ENCODE measurements at places on chromosomes 5 and 9.

DNA sequence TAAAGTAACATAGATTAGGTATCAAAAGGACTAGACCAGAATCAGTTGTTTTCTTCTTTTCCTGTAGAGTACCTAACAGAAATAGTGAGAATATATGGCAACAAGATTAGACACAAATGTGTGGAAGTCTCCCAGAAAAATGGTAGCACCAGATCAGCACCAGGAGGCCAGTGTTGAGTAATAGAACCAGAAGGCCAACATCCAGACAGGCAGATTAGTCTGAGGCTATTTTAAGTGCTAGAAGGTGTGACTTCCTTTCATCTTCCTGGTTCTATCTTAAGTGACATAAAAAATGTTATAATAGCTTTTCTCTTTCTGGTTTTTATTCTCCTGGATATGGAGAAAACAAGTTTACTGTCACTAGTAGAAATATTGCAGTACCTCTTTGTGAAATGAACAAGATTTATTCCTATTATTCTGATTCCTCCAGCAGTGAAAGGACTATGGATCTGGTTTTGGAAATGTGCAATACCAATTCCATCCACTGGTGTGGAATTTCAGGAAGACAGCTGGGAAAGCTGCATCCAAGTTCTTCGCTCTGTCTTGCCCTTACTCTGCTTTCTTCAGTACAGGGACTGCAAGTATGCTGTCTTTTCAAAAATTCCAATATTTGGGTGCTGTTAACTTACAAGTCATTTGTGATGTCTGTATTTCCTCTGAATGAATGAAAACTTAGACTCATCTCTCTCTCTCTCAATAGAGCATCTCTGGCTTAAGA, 39.1 kb downstream of the SHLD3 start:
- DNase-seq: no peak

GRCh38 chr9:127506814-127507750, 55.8 kb downstream of the LRSAM1 start:
- no peak for DNase-seq

DNA sequence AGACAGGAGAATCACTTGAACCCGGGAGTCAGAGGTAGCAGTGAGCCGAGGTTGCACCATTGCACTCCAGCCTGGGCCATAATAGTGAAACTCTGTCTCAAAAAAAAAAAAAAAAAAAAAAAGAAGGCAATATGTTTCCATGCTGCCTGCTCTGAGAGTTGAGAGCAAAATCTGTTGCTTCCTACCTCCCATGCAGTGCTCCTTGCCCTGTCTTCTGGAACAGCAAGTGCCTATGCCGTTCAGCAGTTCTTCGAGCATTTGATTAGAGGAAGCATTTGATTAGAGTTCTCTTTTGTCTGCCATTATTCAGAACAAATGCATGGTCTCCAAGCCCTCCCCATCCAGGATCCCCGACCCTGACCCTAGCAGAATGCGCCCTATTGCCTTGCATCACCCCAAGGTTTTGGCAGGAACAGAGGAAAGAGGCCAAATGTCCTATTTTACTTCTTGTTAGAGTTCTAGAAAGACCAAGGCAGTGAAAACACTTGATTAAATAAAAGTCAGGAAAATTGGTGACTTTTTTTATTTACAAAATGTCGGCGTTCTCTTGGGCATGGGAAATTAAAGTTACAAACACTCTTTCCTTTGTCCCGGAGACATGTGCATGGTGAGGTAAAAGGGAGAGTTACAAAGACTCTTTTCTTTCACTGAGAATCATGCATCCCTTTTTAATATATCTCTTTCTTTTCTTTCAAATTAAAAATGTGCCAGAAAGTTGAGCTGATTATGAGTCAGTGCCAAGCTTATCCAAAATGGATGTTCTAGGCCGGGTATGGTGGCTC, 27.8 kb upstream of the FSD1L start:
- DNase-seq: no peak

- DNase-seq: no peak
Observed at GRCh38 chr9:31355159-31355882, 1029.1 kb upstream of the ACO1 start.

GRCh38 chr9:35882263-35882848, 12.2 kb upstream of the OR13J1 start:
- peak; percentile 68 for DNase-seq

DNA sequence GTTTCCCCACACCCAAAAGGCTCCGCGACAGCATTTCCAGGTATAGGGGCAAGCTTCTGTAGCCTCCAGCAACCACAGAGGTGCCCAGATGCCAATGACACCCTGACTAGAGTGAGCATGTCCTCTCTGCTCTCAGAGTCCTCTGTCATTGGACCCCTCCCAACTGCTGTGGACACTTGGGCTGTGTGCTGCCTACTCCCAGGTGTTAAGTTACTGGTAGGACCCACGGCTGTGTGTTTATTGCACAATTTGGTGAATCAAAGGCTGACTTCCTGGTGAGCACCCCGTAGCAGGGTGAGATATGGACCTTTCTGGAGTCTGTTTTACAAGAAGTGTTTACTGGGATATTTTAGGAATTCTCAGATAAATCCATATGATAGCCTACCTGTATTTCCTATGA, 36.0 kb downstream of the SH3GL2 start:
- DNase-seq: no peak

GRCh38 chr5:172166030-172166826, 21.8 kb downstream of the STK10 start:
- no peak for DNase-seq

DNA sequence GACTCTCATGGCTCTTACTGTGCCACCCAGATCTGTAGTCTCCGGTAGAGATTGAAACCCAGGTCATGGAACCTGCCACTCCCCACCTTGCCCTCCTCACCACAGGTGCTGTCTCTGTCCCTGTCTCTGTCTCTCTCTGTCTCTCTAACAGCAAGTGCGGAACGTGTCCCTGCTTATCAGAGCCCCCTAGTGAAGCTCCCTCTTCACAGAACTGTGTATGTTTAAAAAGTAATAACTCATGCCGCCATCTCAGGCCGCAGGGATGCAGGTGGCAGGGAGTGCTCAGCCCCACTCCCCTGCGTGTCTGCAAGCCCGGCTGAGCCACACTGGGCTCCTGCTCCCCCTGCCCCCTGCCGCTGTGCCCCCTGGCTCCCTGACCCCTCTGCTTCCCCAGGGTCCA, 43.8 kb downstream of the UNC5A start:
- no peak for DNase-seq

DNA sequence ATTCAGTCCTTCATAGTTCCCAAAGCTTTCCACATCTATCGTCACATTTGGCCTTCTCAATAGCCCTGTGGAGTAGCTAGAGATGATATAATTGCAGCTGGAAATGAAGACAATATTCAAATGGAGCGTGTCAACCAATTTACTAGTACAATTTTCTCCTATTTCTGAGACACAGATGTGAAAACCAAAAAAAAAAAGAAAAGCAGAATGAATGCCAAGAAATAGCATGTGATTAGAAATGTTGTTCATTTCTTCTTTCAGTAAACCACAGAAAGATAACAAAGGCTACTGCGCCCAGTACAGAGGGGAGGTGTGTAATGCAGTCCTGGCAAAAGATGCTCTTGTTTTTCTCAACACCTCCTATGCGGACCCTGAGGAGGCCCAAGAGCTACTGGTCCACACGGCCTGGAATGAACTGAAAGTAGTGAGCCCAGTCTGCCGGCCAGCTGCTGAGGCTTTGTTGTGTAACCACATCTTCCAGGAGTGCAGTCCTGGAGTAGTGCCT, 99.0 kb downstream of the MUSK start:
- no peak for DNase-seq

- DNase-seq: no peak
Observed at GRCh38 chr5:106171132-106171531, 1499.6 kb downstream of the EFNA5 start.

GRCh38 chr9:19809422-19810269, 20.8 kb upstream of the SLC24A2 start:
- DNase-seq: no peak

- no peak for DNase-seq
Observed at GRCh38 chr9:137373611-137373980, 49.4 kb downstream of the EXD3 start.

DNA sequence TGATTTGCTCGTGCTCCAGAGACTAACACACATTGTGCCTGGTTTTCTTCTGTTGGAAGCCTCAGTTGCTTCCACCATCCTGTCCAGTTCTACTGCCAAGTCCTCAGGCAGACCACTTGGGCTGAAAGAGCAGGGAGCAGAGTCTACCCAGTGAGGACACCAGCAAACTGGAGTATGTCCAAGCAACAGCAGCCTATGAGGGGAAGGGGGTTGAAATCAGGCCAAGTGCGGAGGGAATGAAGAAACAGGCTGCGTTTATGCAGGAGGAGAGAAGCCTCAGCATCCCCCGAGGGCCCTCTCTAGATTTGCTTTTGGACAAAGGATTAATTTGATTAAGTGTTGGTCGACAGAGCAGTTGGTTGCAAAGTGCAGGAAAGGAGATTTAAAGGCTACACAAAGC, 14.5 kb downstream of the DOCK2 start:
- no peak for DNase-seq

DNA sequence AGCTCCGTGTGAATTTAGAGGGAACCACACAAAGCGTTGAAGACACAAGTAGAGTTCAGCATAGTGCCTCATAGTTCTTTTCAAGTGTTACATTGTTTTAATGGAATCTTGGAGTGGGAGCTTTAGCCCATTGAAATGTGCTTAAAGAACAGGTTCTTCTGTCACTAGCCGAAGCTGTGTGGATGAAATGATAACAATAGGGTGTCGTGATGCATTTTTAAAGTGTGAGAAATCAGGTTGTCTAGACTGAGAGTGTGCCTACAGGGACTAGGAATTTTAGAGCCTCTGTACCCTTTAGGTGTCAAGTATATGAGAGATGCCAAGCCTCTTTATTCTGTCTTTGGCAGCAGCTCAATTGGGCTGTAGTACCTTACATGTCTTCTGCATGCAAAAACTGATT, 83.0 kb downstream of the NDUFS4 start:
- DNase-seq: no peak

- no peak for DNase-seq
Observed at GRCh38 chr5:81395262-81395661, 1.3 kb upstream of the ACOT12 start.

- DNase-seq: no peak
Observed at GRCh38 chr9:112258106-112258505, 75.3 kb downstream of the PTBP3 start.

- DNase-seq: no peak
Observed at GRCh38 chr5:7329712-7330111, 66.2 kb upstream of the ADCY2 start.

- DNase-seq: no peak
Observed at GRCh38 chr9:89178830-89179539, 367 bp upstream of the SHC3 start.

DNA sequence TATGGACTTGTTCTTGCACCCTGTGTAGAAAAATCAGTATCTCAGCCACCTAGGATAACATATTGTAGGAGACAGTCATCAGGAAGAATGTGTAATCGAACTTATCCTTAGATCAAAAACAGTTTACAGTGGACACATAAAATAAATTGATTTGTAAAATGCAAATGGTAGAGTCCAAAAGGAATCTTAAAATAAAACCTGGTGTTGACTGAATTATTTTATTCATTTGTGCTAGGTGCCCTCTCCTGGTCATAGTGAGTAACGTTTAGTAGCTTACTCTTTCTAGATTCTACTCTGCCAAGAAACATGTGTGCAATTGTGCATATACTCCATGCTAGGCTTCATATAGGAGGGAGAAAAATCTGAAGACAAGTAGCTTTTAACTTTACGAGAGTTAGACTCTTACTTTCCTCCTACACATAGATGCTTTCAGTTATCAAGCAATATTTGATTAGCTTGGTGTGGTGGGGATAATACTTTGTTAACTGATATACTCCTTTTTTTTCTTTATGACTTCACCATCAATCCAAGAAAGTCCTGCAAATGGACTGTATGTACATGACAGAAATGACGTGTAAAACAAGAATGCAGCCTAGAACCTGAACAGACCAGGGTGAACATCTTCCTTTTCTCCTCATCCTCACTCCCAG, 23.7 kb upstream of the LOX start:
- peak; percentile 14 for DNase-seq

- no peak for DNase-seq
Observed at GRCh38 chr5:151148583-151148982, 9.0 kb downstream of the ANXA6 start.

GRCh38 chr9:127417131-127418036, 6.8 kb upstream of the ZNF79 start:
- peak; percentile 20 for DNase-seq

DNA sequence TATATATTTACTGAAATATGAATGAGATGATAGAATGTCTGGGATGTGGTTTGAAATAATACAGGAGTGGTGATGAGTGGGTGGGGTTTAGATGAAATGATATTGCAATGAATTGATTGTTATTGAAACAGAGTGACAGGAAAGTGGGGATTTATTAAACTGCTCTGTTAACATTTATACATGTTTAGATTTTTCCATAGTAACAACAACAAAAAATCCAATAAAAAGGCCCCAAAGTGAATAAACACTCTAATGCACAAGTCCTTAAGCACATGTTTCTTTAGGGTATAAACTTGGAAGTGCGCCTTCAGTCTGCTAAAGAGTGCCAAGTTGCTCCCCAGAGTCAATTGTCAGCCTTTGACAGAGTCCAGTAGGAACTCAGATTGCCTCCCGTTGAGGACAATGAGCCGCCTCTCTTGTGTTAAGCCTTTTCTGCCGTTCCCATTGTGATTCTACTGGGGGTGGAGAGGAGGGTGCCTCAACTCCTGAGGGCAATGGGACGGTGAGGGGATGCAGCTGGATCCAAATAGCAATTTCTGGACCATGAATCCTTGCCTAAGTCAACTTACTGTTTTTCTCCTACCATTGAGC, 112.3 kb downstream of the SLC28A3 start:
- no peak for DNase-seq

DNA sequence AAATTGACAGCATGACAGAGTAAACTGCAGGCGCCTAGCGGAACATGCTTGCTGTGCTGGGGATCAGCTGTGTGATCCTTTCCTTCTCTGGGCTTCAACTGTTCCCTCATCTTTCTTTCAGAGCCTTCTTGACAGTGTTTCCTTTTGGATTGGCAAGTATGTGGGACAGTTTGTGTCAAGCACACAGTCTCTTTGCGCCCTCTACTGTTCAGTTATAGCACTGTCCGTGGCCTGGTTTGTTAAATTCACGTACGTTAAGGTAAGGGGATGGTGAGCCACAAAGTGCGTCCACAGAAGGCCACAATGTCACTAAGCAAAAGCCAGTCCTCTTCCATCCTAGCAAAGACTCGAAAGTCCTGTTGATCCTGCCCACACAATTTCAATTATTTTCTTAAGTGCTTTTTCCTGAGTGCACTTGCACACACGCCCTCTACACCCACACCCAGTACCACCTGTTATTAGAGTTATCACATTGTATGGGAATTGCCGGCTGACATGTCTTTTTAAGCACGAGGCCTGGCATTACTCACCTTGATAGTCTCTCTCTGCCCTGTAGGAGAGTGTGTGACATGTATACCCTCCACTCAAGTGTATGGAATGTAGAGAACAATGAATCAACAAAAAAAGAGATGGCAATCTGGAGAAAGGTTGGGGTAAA, 22.5 kb upstream of the PTPN3 start:
- peak; percentile 60 for DNase-seq

GRCh38 chr9:69195668-69196067, 21.6 kb downstream of the TJP2 start:
- no peak for DNase-seq

- no peak for DNase-seq
Observed at GRCh38 chr5:8350644-8351339, 481.8 kb downstream of the MTRR start.
